ENCODE measurements at places on chromosomes 5 and 9. TPM values are rescaled to one million over a fixed set of nuclear protein-coding genes. Genes with fewer than 3 reads are reported as not detected.

Gene SV2C
- 6.9 TPM for total RNA-seq

Gene CLTA
- 220 TPM for total RNA-seq

Gene MARCHF3
- 4.9 TPM for total RNA-seq

Gene FBP2
- not detected for total RNA-seq

Gene POU5F2
- total RNA-seq, result 0.29 TPM
